Activated T-cell treated with anti-CD3 and anti-CD28 coated beads, Interleukin-2, amount 50 U/mL, for 72 hours (primary cell): ENCODE measurements at places on chromosomes 7 and 10. TPM values are rescaled to one million over a fixed set of nuclear protein-coding genes. Genes with fewer than 3 reads are reported as not detected.

- DNase-seq: no peak
Measured at GRCh38 chr10:29254123-29255046, 34.5 kb upstream of the LYZL1 start.

GRCh38 chr7:79176859-79177477, 276.5 kb downstream of the MAGI2 start:
- DNase-seq: no peak

DNA sequence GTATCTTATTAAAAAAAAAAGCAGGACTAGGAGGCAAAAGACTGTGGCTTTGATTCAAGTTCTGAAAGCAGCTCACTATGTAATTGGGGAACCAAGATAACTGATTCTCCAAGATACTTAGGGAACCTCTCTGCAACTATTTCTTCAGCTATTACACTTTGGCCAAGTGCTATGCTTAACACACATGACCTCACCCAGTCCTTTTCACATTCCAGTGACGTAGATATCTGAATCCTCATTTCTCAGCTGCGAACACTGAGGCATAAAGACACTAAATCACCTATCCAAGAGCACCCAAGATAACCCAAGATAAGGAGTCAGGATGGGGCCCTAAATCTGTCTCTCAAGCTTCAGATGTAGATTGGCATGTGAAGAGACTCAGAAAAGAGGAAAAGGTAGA, 133.6 kb downstream of the GLI3 start:
- DNase-seq: no peak

- no peak for DNase-seq
Measured at GRCh38 chr7:85928500-85928899, 715.2 kb upstream of the GRM3 start.

DNA sequence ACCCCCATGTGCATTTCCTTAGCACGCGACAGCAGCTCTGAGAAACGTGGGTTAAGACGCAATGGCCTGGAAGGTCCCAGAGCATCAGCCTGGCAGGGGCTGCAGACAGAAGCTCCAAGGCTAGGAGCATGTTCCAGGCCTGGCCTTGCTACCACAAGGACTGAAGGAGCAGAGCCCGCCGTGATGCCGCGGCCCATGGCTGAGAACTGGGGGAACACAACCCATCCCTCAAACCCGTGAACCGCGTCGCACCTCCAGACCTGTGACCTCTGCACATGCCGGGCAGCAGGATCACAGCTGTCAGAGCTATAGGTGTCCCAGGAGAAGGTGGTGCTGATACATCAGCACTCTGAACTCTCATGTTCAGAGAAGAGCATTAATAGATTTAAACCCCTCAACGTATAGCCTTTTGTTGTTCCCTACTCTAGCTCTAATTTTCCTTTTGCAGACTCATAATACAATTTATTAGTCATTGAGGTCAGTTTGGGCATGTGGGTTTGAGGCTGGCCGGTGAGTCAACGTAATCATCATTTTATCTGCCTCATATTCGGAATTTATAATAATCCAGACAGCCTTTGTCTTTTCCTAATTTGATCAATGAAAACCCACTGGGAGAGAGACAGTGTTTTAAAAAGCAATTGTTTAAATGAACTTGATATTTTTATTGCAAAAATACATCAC, 222.5 kb upstream of the TCERG1L start:
- DNase-seq: no peak

- no peak for DNase-seq
Measured at GRCh38 chr10:86668297-86669165, at the start of gene LDB3. Gene LDB3 (plus strand): TSS chr10:86668511. CDS start chr10:86668692, 181 bp downstream.

- no peak for DNase-seq
Measured at GRCh38 chr7:152756116-152756515, 3.4 kb upstream of the ACTR3B start.

GRCh38 chr10:33917069-33917780, 582.8 kb upstream of the NRP1 start:
- no peak for DNase-seq

The NOC3L gene
- total RNA-seq: 38.0 TPM

The SUN3 gene
- 0.99 TPM for total RNA-seq

The TUBAL3 gene
- not detected for total RNA-seq

The MTPN gene
- 126 TPM for total RNA-seq
